ENCODE measurements at places on chromosomes 5 and 9. TPM values are rescaled to one million over a fixed set of nuclear protein-coding genes. Genes with fewer than 3 reads are reported as not detected.

- no peak for DNase-seq
These were observed 9.4 kb downstream of the KCNT1 start for GRCh38 chr9:135711391-135711790.

- no peak for DNase-seq
These were observed 32.0 kb downstream of the TBCA start for GRCh38 chr5:77744116-77744515.

DNA sequence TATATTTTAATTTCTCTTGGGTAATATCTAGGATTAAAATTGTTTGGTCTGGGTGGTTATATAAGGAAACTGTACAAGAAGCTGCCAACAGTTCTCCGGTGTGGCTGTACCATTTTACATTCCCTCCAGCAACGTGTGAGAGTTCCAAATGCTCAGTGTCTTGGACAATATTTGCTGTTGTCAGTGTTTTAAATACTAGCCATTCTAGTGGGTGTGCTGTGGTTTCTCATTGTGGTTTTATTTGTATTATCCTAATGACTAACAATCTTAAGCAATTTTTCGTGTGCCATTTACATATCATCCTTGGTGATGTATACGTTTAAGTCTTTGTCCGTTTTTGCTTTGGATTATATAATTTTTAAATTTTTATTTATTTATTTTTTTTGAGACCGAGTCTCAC lies 34.0 kb downstream of the TNFSF15 start:
- DNase-seq, result no peak

DNA sequence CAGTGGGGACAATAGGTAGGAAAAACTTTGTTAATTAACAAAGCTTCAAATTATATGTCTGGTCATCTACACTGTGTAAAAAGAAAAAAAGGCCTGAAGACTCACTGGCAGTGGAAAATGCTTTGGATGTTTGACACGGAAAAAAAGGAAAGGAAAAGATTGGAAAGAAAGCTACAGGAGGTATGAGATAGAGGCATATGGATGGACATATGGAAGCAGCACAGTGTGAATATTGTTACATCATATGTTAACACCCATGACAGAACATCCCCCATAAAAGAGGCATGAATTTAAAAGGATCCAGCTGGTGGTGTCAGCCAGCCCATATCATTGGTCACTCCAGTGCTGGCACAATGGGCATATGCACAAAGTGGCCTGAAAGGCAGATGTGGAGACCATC lies 19.0 kb upstream of the ADAMTS19 start:
- DNase-seq, result no peak

GRCh38 chr9:117412841-117413240 lies 2.0 kb downstream of the ASTN2 start:
- no peak for DNase-seq

The ADAMTS6 gene
- total RNA-seq, result 0.64 TPM

- DNase-seq, result no peak
These were observed 18.1 kb upstream of the COL5A1 start for GRCh38 chr9:134623258-134624066.

DNA sequence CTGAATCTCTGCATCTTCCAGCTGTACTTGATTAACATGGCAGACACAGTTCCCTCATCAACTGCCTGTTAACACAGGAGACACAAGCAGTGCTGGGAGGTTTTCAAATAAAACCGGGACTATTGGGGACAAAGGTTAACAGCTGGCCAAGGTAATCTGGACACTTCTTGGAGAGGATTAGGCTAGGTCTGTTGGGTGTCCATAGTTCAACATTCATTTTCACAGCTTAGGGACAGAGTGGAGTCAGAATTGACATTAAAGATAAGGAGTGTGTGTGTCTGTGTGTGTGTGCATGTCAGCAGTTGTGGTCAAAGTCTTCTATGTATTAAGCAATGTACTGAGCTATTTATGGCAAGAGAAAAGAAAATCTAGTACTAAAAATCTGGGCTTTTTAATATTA lies 216.2 kb downstream of the MED10 start:
- DNase-seq, result no peak

The DENND1A gene
- 19.7 TPM for total RNA-seq

The PRKAA1 gene
- 75.8 TPM for total RNA-seq

The LCN9 gene
- not detected for total RNA-seq

DNA sequence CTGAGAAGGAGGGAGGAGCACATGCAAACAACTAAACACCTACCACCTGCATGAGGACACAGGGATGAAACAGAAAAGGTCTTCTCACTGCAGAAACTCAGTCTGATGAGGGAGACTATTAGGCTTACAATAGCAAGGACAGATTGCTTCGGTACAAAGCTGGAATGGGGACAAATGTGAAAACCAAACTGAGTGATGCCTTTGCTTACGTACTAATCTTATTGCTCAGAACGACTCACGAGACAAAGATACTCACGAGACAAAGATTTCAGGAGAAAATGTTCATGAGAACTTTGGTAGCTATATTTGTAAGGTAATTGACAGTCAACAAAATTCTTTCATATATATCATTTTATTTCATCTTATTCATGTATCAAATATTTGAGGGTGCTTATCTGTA lies 71.9 kb upstream of the TAF1L start:
- DNase-seq, result no peak
